Neuronal stem cell (in vitro differentiated cells): ENCODE measurements at places on chromosomes 6 and 20.

GRCh38 chr6:13561624-13562267 lies 12.7 kb upstream of the SIRT5 start:
- no peak for DNase-seq

- no peak for DNase-seq
These were observed 178.7 kb downstream of the GJA10 start for GRCh38 chr6:90072935-90073464.

DNA sequence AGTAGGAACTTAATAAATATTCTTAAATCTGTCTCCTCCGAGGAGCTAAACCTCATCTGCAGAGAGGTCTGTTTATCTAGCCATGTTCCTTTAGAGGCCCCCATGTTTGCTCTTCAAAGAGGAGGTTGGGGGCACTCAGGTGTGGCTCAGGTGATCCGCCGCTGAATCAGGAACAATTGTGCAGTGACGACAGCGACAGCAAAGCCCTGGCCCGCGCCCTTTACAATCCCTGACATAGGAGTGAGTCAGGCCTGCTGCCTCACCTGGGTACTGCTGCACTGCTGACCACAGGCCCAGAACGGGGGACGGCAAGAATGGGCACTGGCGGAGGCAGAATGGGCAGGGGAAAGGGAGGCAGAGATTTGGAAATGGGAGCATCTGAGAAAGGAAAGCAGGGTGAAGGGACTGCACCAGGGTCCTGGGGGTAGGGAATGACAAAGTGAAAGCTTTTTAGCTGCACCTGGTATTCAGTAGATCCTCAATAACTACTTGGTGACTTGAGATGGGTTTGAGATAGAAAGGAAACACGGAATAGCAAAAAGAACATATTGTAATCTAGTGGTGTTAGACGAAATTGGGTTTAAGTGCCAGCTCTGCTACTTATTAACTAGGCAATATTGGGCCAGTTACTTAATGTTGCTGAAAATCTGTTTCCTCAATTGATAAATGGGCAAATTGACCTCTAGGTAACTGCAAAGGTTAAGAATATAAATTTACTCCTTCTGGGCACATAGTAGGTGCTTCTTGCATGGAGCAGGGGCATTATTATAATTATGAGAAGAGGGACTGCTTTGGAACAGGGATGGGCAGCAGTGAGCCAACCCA lies 5.4 kb upstream of the IER3 start:
- no peak for DNase-seq

GRCh38 chr6:112269979-112270566 lies 15.7 kb upstream of the LAMA4 start:
- DNase-seq: no peak

GRCh38 chr6:56838965-56839364 lies 115.9 kb upstream of the BEND6 start:
- no peak for DNase-seq

- no peak for DNase-seq
These were observed 108.4 kb upstream of the SIM1 start for GRCh38 chr6:100573166-100573565.

DNA sequence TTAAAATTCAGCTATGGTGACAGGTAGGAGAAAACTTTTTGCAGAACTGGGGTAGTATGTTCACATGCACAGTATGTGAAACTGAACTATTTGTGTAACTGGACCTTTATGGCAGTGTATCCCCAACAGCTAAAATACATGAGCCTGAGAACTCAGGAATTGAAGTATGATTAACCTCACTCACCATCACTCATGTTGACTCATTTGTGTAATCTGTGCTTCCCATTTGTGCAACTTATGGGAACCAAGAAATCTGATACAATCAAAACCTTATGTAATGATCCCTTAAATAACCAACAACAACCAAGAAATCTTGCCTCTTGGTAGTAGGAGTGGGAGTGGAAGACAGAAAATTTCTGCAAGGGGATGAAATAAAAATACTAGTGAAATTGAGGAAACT lies 674.9 kb downstream of the HDGFL1 start:
- DNase-seq: no peak

- no peak for DNase-seq
These were observed 36.1 kb upstream of the MAP7 start for GRCh38 chr6:136586295-136586694.

DNA sequence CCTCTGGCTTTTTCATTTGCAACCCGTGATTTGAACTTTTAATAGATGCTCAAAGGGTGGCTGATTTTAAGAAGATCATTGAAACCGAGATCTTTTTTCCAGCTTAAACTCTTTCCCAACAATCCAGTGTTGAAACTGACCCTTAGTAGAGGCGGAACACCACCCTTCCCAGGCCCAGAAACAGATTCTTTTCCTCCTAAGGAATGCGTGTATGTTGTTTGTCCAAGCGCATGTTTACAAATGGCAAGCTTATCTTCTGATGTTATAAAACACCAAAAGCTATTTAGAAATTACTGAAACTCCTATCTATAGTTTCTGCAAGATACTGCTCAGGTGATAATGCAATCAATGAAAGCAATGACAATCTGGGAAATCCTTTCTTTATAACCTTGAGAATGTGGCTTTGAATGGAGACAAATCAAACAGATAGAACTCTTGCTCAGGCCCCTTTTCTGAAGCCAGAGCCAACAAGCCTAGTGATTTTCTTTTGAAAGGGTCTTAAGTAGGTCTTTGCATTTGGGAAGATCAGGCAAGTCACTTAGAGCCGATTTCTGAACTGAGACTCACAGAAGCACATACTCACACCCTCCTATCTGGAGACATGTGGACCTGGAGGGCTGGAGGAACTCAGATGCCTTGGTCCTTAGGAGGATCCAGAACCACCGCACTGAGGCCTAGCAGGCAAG lies 9.1 kb downstream of the BANF2 start:
- no peak for DNase-seq

DNA sequence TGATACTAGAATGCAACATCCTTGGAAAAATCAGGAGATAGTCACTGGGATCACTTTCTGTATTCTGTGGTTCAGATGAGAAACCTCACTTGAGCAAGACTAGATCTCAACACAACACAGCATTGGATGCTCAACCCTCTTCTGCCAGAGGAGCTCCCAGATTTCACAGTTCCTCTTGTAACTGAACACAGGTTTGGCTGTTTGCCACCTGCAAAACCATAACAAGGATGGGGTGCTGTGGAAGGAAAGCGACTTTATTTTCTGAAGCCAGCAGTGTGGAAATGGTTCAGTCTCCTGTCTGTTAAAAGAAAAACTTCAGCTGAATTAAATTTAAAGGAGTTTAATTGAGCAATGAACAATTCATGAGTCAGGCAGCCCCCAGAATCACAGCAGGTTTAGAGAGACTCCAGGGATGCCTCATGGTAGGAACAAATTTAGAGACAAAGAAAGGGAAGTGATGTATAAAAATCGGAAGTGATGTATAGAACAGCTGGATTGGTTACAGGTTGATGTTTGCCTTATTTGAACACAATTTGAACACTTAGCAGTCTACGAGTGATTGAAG lies 149.9 kb upstream of the UST start:
- DNase-seq: no peak

DNA sequence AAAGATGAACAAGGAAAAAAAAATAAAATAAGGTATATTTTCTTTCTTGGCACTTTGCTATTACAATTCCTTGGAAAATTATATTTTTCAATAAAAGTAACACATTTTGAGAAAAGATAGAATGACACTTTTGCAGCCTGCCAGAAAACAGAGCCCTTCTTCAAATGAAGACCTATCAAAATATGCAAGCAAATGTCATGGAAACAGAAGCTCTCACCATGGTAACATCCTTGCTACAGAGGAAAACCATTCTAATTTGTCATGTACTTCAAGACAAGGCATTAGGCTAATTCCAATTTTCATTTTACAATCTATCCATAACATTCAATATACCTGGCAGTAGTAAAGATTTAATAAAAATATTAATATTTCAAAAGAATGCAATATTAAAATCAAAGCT lies 177.9 kb downstream of the RNGTT start:
- DNase-seq: no peak

- DNase-seq: no peak
These were observed 394.5 kb downstream of the PLCB1 start for GRCh38 chr20:8526610-8527009.

DNA sequence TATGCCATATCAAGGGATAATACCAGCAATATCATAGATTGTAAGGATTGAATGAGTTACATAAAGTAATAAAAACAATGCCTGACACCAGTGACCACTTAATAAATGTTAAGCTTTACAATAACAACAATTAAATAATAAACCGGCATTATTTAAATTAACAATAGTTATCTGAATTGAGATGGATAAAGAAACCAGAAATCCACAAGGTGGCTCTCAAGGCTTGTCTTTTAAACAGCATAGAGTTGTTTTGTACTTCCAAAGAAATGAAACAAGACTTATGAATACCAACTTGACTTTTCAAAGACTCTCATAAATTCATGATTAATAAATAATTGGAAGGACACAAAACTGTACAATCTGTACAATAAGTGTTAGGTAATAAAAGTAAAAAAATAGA lies 203.1 kb downstream of the ASCC3 start:
- DNase-seq: no peak

GRCh38 chr6:35679399-35679798 lies 9.3 kb downstream of the FKBP5 start:
- DNase-seq: no peak

DNA sequence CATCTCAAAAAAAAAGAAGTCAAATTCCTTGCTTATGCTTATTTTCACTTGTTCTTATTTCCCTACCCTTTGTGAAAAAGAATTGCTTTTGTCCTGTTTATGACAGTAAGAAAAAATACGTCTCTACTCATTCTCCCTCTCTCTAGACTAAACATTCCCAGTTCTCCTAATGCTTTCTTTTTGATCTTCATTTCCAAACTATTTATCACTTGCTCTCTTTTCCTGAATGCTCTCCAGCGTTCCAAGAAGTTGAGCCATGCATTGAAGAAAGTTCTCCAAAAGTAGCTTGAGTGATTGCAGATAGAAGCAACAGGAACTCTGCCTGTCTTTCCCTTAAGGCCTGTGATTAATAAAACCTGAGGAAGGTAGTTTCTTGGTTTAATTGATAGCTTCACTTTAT lies 53.1 kb upstream of the TMEM170B start:
- no peak for DNase-seq

GRCh38 chr20:56831795-56832194 lies 202.7 kb downstream of the TFAP2C start:
- no peak for DNase-seq

GRCh38 chr6:165082636-165083035 lies 226.8 kb downstream of the C6orf118 start:
- no peak for DNase-seq

DNA sequence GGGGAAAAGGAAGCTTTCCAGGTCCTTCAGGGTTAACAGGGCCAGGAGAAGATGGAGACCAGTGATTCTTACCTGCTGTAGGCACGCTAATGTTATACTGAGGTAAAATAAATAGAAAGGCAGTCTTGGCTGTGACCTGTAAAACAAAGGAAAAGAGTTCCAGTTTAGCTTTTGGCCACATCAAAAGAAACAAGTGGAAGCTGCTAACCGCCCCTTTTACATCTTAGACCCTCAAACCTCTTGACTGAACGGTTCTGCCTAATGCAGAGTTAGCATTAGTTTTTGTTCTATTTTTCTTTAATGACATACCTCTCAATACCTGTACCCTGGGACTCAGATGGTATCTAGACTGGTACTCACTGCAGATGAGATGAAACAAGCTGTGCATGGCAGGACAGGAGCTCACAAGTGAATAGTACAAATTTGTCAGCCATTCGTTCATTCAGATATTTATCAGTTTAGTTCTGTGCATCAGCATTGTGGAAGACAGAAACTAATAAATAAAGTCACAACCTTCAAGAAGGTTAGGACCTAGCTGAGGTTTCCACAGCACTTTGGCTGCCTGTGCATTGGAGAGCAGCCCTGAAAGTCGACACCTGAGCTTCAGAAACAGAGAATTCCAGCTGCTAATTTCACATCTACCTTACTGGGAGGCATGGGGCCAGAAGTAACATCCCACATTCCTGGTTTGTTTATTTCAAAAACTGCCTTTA lies 41.0 kb downstream of the TRAM2 start:
- no peak for DNase-seq
